NCI-H1436 (cell line): ENCODE measurements at places on chromosomes 3 and 15.

- DNase-seq, result no peak
Measured at GRCh38 chr3:96734273-96735009, 80.0 kb upstream of the EPHA6 start.

- DNase-seq, result no peak
Measured at GRCh38 chr3:111238885-111239284, 167.3 kb downstream of the NECTIN3 start.

DNA sequence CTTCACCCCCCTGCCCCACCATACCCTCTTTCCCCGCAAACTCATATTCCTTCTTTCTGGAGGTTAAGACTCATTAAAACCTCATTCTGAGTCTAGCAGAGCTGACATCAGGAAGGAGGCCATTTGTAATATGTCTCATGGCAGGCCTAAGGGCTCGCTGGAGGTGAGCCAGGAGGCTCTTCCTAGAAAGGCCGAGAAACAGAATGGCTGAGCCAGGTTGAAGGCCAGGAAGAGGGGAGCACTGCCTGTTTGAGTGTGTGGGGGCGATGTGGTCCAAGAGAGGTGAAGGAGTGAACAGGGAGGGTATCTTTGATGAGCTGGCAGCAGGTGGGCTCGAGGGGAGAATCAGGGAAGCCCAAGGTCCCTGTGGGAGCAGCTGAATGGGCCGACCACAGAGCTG lies 317.3 kb downstream of the TLE3 start:
- DNase-seq, result no peak

DNA sequence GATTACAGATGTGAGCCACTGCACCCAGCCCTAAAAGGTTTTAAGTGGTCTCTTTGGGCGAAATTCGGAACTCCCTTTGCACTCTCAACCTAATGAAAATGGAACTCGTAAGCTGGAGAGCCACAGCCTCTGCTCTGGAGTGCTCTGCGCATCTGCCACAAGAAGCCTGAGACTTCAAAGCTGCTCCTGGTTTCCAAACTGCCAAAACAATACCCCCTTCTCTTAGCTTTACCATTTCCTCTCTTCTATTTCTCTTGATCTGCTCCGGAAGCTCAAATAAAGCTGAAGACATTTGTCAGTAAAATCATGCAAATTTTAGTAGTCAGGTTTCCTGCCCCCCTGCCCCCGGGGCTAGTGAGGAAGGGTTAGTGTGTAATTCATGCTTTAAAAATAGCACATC lies 312.7 kb downstream of the MFSD1 start:
- DNase-seq, result no peak

DNA sequence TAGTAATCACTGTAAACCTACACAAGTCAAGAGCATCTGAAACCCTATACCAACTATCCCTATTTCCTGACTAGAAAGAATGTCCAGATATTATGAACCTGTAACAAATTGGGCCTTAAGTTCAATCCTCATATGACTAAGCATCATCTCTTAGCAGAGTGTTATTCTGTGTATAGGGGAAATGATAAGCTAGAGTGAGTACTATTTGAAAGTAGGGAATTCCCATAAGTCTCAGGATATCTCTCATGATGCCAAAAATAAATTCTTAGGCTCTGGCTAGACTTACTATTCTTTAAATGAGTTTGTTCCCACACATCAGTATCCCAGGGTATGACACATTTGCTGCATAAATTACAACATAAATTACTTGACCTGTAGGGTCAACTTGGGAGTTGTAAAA lies 15.3 kb downstream of the MRPL47 start:
- DNase-seq, result no peak

GRCh38 chr3:181713280-181713647 lies 1.5 kb downstream of the SOX2 start:
- no peak for DNase-seq

GRCh38 chr3:84772841-84773240 lies 185.9 kb upstream of the CADM2 start:
- DNase-seq, result no peak

DNA sequence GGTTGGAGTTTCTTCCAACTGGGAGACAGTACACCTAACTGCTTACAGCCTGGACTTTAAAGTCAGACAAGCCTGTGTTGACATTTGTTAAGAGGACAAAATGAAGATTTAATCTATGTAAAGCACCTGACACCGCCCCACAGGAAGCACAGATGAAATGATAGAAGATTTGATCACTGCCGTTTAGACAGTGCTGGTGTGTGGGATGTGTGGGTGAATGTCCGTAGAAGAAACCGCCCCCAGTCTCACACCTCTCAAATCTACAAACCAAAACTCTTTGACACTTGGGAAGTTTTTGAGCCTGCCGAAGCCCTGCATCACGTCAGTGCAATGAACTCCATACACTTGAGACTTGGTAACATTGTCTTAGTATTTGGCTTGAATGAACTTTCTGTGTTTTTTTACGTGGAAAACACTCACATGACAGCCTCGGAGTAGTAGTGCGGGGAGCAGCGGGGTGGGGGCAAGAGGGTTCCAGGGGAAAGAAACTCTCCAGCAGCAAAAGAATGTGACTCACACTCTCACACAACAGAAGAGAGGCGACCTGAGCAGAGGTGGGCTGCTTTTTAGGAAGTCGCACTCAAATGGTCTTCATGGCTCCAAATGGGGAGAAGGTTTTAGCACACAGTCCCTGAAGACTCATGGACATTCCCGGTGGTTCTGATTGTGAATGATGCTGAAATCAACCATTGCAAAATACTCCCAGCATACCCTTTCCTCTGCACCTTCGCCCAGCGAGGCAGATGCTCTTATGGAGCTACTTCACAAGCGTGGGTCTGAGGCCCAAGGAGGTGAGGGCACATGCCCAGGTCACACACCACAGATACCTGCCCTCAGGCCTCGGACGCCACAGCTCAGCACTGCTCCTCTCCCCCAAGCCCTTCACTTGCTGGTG lies 79.2 kb downstream of the SRGAP3 start:
- no peak for DNase-seq

DNA sequence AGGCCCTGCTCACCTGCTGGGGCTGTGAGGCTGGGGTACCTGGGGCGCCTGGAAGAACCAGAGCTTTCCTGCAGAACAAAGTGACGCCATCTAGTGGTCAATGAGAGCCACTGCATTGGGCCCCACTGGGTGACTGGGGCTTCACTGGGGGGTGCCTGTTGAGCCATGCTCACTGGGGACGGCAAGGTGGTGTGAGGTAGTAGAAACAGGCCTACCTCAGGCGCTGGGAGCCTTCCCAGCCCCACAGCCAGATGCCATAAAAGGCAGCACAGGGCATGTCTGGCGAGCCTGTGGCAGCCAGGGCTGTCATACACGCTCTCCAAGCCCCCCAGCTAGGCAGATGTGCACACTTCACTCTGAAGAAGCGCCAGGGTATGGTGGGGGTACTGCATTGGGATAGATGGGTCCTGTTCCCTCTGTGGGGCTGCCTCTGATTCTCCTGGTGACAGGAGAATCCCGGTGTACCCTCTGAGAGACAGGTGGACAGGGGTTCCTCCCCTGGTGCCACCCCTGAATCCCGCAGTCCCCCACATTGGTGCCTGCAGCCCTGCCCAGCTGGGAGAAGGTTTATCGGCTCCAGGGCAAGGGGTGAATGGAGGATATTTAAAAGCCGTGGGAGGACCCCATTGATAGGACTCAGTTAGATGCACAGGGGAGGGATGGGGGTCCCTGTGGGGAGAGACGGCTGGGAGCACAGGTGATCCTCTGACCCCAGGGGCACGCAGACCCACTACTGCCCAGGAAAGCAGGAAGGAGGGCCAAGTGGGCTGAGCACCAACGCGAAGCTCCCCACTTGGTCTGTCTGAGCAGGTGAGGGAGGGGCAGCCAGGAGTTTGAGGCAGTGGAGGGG lies 178.8 kb downstream of the NSMCE3 start:
- no peak for DNase-seq

DNA sequence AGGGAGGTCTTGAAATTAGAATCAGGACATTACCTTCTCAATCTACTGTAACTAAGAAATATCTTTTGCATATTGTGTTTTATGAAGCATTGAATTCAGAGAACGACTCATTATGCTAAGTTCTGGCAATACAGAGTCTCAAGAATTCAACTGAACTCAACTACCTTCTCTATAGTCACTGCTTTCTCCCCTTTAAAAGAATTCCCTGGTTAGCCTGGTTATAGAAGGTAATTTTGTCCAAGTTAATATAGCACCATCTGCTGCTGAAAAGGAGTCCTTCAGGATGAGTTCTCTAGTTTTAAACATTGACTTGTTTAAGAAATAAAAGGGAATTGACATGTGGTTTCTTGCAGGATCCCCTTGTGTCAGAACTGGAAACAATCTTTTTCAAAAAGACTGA lies 60.2 kb downstream of the IL16 start:
- DNase-seq, result no peak

DNA sequence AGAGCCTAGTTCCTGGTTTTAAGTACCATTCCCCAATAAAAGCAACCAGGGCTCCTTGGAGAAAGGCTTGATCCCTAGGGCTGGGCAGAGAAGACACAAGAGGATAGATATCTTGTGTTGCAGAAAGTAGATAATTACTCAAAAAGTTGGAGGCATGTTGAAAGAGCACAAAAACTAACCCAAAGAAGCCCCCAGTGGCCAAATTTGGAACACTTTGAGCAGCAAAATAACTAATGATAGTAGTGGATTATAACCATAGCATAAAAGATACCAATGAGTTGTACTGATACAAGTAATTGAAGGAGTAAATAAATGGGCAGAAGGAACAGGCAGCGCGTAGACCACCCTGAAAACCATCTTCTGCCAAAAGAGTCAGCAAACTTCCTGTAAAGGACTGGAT lies 12.0 kb downstream of the EXOSC7 start:
- no peak for DNase-seq

GRCh38 chr3:108408883-108409799 lies 101.3 kb downstream of the MYH15 start:
- DNase-seq, result no peak

GRCh38 chr3:144028798-144029411 lies 57.3 kb downstream of the DIPK2A start:
- DNase-seq, result no peak

DNA sequence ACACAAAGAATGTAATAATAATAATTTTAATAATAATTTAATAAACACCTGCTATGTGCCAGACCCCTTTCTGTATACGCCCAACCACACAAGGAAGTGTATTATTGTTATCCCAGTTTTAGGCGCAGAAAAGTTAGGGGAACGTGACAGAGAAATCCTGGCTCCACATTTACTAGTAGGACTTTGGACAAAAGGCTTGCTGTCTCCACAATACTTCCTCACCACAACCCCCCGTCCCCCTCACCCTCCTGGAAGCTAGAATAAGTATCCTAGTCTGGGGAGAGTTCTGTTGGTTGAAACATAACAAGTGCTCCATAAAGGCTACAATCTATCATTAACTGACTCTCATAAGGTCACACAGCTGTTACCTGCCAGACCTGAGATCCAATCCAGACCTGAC lies 488 bp upstream of the IL17RD start:
- DNase-seq, result no peak

DNA sequence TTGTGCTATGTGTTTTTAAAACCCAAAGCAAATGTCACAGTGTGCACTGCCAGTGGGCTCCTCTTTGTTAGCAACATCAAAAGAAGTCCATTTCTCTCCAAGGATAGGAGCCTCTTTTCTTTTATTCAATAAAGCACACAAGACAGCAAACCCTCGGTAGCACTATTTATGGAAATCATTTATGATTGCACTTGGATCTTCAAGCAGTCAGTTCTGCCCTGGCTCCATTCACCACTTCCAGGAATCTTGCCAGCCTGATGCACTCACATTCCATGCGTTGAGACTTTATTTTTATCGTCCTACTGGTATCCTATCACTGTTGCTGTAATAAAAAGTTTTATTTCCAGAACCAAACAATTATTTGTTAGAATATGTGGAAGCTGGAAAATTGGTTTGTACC lies 412.1 kb downstream of the TBL1XR1 start:
- no peak for DNase-seq

GRCh38 chr3:150931745-150932144 lies 26.5 kb upstream of the MINDY4B start:
- DNase-seq, result no peak

GRCh38 chr3:38541806-38542205 lies 45.7 kb downstream of the EXOG start:
- DNase-seq, result peak; percentile 13

DNA sequence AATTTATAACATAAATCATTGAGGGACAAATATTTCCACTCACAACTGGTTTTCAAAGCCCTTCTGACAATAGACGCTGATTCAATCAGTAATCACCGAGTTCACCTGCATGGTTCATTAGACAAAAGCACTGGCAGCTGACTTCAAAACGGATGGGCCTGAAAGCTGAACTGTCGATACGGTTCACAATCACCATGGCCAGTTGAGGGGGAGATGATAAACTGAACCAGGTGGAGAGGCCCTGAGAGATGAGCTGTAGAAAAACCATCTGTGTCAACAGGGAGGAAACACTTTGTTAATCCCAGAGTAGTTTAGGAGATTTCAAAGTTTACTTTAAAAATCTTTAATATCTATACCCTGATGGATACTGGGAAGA lies 75.0 kb downstream of the PEX5L start:
- peak; percentile 26 for DNase-seq

- no peak for DNase-seq
Measured at GRCh38 chr15:91552555-91552954, 301.0 kb upstream of the SLCO3A1 start.

DNA sequence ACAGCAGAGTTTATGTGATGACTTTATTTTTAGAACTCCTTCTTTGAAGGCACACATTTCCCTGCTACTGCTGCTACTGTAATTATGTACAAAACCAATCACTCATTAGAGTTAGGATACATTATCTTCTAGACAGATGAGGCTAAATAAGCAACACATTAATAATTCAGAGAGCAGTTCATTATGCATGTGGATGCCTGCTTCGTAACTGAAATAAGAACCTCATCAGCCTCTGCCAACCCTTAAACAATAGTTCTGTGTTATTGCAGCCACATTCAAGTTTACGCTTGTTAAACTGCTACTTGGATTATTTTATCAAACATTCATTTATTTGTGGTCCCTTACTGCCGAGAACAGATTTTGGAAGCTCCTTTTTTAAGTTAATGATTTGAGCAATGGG lies 52.5 kb upstream of the C15orf61 start:
- no peak for DNase-seq

DNA sequence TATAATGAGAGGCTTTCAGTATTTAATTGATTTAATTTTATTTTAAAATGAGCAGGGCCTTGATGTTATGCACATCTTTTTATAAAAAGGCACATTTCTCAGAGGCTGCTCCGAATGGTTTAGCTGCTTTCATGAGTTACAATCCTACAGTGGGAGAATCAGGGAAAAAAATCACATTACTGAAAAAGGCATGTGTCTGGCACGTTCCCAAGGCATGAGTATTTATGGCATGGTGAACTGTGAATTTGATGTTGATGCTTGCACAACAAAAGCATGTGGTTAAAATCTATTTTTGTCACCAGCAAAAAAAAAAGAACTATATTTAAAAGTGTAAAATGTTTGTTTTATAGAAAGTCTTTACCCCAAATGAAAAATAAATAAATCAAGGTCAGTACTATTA lies 485.2 kb upstream of the ROBO2 start:
- no peak for DNase-seq

GRCh38 chr3:153159771-153160397 lies 2.1 kb upstream of the RAP2B start:
- no peak for DNase-seq

- no peak for DNase-seq
Measured at GRCh38 chr15:28935316-28935715, 49.5 kb downstream of the APBA2 start.

- no peak for DNase-seq
Measured at GRCh38 chr3:95939235-95939809, 875.1 kb upstream of the EPHA6 start.

- DNase-seq, result no peak
Measured at GRCh38 chr15:62075595-62076277, 9.0 kb downstream of the C2CD4A start.
